ENCODE measurements at places on chromosomes 16 and 17.

GRCh38 chr17:41917192-41917591 is 1.6 kb downstream of the ACLY start:
- no peak for DNase-seq

DNA sequence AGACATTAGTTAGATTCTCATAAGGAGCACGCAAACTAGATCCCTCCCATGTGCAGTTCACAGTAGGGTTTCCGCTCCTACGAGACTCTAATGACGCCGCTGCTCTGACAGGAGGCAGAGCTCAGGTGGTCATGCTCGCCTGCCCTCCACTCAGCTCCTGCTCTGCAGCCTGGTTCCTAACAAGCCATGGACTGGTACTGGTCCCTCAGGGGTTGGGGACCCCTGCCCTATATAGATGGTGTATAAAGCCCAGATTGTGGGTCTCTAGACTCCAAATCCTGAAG is 52.1 kb upstream of the LYRM9 start:
- DNase-seq: no peak

- DNase-seq: no peak
Observed at GRCh38 chr16:20870122-20870820, 29.9 kb downstream of the DCUN1D3 start.

- no peak for DNase-seq
Observed at GRCh38 chr17:68305142-68305541, 13.8 kb downstream of the ARSG start.

DNA sequence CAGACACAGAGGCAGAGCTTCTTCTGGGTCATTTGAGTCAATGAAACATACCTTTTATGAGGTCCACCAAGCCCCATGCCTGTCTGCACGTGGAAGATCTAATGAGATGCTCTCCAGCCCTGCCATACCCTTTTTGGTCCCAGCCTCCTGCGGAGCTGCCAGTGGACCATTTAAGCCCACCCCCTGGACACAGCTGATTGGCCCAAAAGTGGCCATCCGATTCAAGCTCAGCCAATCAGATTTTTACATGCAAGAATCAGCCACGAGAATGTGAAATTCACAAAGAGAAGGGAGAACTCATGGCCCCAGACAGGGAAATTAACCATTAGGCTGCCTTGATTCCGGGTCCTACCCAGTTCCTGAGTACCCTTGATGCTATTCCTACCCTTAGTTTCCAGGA is 231.0 kb upstream of the EEF2KMT start:
- no peak for DNase-seq

DNA sequence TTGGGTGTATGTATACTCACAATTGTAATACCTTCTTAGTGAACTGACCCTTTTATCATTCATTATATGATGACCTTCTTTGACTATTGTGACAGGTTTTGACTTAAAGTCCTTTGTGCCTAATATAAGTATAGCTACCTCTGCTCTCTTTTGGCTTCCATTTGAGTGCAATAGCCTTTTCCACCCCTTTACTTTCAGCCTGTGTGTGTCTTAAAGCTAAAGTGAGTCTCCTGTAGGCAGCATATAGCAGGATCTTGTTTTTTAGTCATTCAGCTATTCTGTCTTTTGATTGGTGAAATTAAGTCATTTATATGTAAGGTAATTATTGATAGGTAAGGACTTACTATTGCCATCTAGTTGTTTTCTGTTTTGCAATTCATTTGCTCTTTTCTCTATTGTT is 15.9 kb upstream of the TBX4 start:
- DNase-seq: no peak

GRCh38 chr16:10500582-10500981 is 79.8 kb downstream of the EMP2 start:
- DNase-seq: no peak

GRCh38 chr17:82097184-82097918 is 685 bp downstream of the FASN start:
- DNase-seq: no peak

GRCh38 chr16:48542966-48543365 is 67.0 kb downstream of the N4BP1 start:
- no peak for DNase-seq

DNA sequence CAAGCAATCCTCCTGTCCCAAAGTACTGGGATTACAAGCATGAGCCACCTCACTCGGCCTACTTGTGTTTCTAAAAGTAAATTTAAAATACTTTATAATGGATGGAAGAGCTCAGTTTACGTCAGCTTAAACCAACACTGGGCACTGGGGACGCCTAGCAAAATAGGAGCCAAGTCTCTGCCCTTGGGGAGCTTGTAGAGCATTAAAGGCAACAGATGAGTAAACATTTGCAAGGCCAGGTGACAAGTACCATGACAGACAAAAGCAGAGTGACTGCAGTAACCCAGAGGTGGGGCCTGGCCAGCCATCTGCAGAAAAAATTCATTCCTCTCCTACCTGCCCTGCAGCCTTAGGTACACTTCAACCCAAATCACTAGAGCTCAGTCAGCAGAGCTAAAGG is 12.1 kb upstream of the NLK start:
- no peak for DNase-seq

GRCh38 chr16:85258166-85258565 is 145.9 kb upstream of the CIBAR2 start:
- DNase-seq: no peak

DNA sequence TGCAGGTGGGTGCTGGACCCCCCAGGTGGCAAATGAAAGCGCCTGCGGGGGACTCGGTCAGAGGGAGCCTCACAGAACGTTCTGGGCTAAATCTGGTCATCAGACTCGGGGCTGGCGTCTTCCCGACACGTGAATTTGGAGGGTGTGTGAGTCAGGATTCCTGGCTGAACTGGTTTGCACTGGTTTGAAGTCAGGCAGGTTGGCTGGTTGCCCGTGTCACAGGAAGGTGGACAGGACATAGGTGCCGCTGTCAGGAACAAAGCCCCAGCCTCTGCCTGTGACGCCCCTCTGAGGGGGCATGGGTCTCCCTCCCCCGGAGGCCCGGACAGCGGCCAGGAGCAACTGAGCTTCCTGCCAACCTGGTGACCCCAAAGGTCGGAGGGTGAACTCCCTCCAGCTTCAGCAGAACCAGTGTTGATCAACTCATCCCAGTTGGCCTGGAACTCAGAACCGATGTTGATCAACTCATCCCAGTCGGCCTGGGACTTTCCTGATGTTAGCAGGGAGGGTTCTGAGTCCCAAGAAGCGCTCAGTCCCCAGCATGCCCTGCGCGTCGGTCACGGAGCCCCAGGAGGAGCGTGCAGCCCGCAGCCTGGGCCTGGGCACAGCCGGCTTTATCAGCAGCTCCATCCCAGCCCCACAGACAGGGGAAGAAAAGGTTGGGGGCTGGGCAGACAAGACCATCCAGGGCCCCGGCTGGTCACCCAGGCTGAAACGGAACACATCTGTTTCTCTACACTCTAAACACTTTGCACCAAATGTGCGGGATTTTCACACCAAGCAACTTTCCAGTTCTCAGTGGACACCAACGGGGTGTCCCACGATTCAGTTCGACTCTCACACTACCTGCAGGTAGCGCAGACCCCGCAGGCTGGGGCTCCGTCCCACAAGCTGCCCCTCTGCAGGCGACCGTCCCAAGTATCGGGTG is 14.4 kb upstream of the METRNL start:
- DNase-seq: no peak

- no peak for DNase-seq
Observed at GRCh38 chr17:51941272-51941671, 217.2 kb downstream of the CA10 start.

DNA sequence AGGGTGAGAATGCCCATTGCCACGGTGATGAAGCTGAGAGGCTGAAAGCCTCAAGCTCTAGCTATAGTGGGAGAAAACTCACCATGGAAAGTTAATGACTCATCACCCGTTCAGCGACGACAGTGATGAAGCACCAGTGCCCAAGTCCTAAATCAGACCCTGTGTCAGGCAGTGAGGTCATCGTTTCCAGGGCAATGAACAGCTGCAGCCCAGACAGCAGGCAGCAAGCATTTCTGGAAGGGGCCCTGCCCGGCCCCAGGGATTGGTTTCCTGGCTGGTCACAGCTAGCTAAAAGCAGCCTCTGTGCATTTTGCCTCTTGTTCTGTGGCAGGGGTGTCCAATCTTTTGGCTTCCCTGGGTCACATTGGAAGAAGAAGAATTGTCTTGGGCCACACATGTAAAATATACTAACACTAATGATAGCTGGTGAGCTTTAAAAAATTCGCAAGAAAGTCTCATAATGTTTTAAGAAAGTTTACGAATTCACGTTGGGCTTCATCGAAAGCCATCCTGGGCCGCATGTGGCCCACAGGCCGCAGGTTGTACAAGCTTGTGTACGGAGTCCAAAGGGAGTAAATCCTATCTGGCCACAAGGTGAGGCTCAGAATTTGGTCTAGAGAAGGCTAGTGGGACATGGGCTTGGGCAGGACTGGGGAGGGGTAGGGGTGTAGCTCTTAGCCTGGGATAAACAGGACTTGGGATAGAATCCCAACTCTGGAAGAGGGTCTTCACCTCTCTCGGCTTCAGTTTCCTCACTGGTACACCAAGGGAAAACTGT is 40.6 kb downstream of the MIS12 start:
- DNase-seq: no peak

DNA sequence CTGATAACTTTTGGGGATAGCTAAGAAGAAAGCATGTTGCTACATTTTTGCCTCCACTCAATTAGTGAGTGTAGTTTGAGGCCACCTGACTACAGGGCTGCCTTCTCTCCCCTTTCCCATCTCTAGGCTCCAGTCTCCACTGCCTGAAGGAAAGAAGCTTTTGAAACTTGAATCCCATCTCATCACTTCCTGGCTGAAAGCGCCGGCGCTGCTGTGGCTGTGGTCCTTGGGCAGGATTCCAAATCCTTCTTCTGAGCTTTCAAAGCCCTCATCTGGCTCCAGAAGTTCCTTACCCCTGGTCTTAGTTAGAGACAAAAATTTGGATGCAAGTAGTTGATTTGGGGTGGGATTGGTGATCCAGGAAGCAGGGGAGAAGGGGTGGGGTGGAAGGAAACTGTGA is 119.4 kb downstream of the FOXL1 start:
- no peak for DNase-seq

GRCh38 chr16:85220964-85221731 is 108.9 kb upstream of the CIBAR2 start:
- no peak for DNase-seq

- DNase-seq: no peak
Observed at GRCh38 chr17:63974594-63975192, 2.0 kb upstream of the SCN4A start.

- no peak for DNase-seq
Observed at GRCh38 chr16:85374571-85374872, 238.6 kb upstream of the GSE1 start.

- no peak for DNase-seq
Observed at GRCh38 chr17:79749156-79749815, 18.5 kb downstream of the ENPP7 start.

- DNase-seq: no peak
Observed at GRCh38 chr17:74452033-74452840, 14.2 kb upstream of the CD300A start.

GRCh38 chr16:5505091-5505887 is 407.7 kb upstream of the EEF2KMT start:
- DNase-seq: no peak

DNA sequence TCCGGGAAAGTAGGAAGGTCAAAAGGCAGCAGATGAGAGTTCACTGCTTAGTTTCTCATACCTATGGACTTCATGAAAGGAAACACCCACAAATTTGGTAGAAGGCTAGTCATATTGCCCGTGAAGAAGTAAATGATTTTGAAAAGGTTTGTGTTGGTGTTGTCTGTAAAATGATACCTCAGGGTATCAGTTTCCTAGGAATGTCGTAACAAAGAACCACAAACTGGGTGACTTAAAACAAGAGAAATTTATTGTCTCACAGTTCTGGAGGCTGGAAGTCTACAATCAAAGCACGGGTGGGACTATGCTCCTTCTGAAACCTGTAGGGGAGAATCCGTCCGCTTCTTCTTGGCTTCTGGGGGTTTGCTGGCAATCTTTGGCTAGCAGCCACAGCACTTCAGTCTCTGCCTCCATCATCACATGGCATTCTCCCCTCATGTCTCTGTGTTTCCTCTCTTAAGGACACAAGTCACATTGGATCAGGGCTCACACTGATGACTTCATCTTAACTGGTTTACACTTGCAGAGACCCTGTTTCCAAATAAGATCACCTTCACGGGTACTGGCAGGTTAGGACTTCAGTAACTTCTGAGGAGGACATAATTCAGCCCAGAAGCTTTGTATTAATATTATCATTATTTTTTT is 2.0 kb upstream of the NAE1 start:
- no peak for DNase-seq

Data from activated T-helper 1 cell treated with Interleukin-2 at 50 U/mL for 16 hours (primary cell).